ENCODE measurements at places on chromosomes 12 and 14.

DNA sequence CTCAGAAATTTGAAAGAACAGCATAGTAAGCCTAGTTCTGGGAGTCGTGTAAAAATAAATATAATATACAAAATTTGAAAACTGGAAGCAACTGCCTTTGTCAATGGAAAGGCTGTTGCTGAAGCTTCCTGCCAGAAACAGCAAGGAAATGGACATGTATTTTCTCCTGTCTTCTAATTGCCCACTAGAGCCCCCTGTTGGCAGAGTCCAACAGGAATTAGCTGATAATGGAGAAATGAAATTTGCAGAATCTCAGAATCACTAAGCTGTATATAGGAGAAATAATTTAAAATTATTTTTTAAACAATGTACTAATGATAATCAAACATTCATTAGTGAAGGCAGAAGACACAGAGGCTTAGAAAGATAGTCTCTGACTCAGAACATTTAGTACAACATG, 414.8 kb downstream of the SLC6A15 start:
- no peak for DNase-seq

GRCh38 chr14:104037903-104038302, 47.6 kb upstream of the ASPG start:
- no peak for DNase-seq

DNA sequence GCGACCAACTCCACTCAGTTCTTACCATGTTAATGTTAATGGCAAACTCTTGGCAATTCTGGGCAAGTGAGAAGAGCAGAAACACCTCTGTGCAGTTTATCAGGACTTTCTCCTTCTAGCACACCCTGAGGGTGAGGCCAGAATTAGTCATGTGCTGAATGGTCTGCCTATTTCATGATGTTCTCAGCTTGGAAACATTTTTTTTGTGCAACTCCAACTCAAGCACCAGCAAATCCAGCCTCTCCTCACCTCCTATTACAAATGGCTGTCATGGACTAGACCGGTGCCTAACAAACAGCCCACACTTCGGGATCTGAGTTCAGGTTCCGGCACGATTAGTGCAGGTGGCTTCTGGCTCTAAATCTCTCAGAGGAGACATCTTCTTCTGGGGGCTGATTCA, 246.0 kb downstream of the ZFP36L1 start:
- no peak for DNase-seq

- DNase-seq: no peak
Observed at GRCh38 chr14:54299410-54300363, 97.1 kb upstream of the CDKN3 start.

GRCh38 chr12:56631790-56632700, 1.9 kb upstream of the BAZ2A start:
- DNase-seq: peak; percentile 24
